ENCODE measurements at places on chromosomes 3 and 15.

- DNase-seq: no peak
Measured at GRCh38 chr3:41679374-41679773, 282.5 kb downstream of the ULK4 start.

- no peak for DNase-seq
Measured at GRCh38 chr3:187792521-187792920, 47.3 kb upstream of the BCL6 start.

DNA sequence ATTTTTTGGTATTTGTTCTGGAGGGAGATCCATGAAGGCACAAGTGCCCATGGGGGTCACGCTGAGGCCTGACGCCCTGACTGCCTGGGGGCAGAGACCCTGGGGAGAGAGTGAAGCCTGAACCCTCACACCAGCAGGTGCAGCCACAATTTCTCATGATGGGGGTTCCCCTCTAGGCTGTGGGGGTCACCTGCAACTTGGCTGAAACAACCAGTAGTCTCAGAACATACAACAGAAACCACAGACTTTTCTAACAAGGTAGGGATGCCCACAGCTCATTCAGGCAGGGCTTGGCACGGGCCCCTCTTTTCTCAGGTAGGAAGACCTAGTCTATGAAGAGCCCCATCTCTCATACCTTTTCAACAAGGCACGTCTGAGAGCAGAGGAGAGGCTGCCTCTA is 245.1 kb downstream of the ADAMTS17 start:
- DNase-seq: no peak

DNA sequence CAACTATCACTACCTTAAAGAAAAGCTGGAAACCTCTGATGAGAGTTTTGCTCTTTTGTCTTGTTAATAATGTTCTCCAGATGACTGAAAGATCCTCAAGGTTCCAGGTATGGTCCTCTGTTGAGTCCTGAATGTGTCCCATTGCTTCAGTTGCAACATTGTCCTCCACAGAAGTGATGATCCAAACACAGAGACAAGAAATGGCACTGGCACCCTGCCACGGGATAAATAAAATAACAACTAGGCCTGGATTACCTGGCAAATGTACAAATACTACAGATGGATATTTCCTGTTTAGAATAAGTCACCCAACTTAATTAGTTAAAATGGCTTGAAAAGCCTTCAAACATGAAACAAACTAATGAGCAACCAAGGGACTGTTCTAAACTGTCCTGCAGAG is 58.3 kb downstream of the EIF3J start:
- DNase-seq: no peak

DNA sequence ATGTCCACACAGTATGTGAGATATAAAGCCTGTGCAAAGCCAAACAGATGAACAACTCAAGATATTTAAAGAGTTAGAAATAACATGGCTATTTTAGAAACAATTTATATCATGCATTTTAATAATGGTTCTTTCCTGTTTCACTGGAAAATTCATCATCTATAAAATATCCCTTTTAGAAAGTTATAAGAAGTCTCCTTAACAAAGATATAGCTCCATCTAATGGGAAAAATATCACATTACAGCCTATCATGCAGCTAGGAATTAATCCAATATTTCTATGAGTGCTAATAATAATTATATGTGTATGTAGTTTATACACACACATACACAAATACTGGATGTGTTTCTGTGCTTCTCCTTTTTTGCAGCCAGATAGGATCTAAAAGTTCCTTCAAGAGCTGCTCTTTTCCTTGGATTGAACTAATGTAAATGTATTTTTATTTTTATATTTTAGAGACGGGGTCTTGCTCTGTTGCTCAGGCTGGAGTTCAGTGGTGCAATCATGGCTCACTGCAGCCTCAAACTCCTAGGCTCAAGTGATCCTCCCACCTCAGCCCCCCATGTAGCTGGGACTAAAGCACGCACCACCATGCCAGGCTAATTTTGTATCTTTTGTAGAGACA is 21.6 kb downstream of the RPL22L1 start:
- no peak for DNase-seq

DNA sequence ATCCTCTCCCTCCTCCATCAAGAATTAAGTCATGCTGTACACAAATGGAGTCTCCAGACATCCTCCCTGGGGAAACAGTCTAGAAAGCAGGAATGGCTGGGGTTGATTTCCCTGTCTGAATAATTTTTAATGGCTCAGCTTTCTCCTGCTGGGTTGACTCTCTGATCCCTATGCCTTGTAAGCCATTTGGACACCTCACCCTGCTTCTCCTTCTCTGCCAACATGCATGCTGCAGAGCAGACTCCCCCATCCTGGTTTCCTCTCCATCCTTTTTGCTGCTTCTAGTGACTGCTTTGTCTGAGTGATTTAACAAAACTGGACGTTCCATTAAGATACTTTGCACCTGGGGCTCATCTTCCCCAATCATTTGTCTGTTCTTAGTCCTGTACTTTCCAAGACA is 22.2 kb downstream of the SV2B start:
- DNase-seq: no peak

DNA sequence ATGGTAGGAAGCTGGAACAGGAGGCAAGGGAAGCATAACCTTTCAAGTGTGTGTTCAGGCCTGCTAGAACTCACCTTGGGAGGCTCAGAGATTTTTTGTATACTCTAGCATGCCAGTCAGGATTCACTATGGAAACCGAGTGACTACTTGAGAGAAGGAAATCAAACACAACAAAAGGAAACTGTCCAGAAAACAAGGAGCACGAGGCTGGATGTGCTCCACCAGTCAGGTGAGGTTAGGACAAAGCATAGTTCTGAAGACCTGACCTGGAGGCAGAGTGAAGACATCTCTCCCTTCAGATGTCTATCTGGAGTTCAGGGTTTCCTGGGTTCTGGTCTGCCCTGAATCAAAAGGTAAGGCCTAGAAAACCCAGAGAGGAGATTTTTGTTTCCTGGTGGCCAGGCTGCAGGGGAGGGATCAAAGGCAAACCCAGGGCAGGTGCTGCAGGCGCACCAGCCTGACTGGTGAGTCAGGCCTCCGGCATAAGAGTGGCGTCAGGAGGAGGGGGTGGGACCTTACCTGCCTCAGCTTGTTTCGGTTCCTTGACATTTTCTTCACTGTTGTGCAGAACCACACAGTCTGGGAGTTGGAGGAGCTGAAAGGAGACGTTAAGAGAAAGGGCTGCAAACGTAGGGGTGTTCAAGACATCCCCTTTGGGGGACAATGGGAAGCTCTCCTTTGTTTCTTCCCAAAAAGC is 52.2 kb upstream of the OSBPL11 start:
- no peak for DNase-seq

- no peak for DNase-seq
Measured at GRCh38 chr15:42707873-42708544, 28.9 kb downstream of the CDAN1 start.

DNA sequence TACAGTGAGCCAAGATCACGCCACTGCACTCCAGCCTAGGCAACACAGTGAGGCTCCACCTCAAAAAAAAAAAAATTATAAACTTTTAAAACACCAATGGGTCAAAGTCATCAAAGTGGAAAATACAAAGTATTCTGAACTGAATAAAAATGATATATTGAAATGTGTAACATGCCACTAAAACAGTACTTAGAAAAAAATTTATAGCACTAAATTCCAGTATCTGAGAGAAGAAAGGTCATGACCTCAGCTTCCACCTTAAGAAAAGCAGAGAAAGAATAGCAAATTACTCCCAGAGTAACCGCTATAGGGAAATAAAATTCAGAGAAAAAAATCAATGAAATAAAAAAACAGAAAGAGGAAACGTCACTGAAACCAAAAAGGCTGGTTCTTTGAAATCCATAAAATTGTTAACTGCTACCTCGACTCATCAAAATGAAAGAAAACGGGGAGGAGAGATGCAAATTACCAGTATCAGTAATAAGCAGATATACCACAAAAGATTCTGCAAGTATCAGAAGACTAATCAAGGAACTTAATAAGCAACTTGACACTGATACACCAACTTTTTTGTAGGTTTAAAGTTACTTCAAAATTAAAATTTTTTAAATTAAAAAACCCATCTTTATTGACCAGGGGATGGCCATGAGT is 20.8 kb downstream of the ATP13A3 start:
- no peak for DNase-seq

DNA sequence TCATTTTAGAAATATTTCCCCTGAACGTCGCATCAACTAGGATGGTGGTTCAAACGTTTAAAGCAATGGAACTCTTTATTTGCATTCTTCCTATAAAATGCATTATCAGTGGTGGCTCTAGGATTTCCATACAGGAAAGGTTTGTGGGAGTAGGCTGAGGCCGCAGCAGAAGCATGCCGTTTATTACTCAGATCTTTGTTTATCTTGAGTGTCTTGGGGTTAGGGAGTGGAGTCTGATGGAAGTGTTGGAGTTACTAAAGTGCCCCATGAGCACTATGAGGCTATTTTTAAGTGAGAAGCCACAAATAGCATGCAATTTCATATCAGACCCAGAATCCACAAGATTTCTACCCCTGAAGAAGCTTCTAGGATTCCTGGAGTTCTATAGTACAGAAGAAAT is 26.2 kb downstream of the ATOSA start:
- DNase-seq: no peak

- DNase-seq: peak; percentile 82
Measured at GRCh38 chr15:41894791-41895463, 1.1 kb upstream of the SPTBN5 start.

GRCh38 chr15:65246026-65246714 is 34.9 kb upstream of the CILP start:
- DNase-seq: no peak

GRCh38 chr15:31360158-31360561 is 33.5 kb downstream of the KLF13 start:
- DNase-seq: no peak

DNA sequence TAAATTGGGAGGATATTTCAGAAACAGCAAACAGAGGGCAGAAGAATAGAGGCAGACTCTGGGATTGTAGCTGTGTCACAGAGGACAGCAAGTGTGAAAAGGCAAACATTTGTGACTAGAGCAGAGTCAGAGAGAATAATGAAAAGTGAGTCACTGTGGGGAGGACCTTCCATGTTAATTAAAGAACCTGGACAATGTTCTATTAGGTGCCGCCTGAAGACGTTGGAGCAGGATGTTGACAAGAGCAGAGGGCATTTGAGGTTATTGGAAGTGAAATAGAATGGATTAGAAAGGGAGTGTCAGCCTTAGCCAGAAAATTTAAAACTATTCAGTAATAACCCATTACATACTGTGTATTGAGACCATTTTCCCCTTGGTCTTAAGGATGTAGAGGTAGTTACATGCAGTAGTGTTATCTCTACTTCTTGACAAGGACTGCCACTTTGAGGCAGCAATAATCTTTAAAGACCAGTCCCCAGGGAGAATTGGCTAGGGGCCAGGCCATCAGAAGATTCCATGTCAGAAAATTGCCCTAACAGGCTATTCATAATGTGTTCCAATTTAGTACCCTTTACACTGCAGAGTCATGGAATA is 5.8 kb downstream of the ACKR2 start:
- no peak for DNase-seq

GRCh38 chr3:101884776-101885175 is 35.5 kb downstream of the NFKBIZ start:
- DNase-seq: no peak

DNA sequence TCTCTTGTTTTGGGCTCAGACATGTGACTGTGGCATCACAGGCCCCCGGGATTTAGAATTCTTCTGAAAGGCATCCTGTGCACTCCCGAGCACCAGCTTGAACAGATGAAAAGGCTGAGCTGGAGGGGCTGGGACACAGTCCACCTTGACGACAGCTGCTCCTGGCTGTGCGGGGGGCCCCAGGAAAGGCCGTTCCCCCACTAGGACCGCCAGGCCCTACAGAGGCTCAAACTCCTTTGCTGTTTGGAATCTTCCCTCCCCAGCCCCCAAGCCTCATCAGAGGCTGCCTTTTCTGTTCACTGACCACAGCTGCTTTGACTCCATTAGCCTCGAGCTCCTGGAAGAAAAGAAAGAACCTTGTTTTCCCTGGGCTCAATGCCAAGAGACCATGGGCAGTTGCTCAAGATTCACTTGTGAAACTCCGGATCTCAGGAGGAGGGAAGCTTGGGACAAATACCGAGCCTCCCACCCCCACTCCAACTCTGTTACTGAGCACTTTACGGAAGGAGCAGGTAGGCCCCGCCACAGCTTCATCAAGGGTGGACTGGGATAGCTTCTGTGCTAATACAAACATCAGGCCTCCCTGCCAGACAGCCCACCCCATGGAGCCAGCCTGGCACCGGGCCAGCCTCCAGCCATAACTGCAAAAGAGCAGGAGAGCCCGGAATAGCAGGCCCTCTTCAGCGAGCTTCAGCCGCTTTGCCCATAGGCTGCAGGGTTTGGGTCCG is 15.7 kb downstream of the CIDEC start:
- DNase-seq: no peak

- no peak for DNase-seq
Measured at GRCh38 chr3:24220859-24221657, 273.6 kb downstream of the THRB start.

- DNase-seq: no peak
Measured at GRCh38 chr15:26632500-26632899, 140.4 kb downstream of the GABRB3 start.

DNA sequence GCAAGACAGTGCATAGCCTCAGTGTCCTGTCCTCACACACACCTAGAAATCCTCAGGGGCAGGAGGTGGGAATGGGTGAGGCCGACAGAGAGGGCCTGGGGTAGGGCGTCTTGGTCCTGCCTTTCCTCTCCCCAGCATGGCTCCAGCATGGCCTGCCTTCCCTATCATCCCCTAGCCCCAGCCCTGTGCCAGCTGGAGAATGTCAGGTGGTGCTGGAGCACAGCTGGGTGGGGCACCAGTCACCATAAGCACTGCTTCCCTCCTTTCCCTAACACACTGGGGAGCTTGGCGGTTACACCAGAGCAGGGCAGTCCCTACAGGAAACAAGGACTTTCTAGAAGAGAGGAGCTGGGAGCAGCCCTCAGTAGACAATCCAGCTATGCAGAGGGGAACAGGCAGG is 236.8 kb downstream of the KLF13 start:
- no peak for DNase-seq

DNA sequence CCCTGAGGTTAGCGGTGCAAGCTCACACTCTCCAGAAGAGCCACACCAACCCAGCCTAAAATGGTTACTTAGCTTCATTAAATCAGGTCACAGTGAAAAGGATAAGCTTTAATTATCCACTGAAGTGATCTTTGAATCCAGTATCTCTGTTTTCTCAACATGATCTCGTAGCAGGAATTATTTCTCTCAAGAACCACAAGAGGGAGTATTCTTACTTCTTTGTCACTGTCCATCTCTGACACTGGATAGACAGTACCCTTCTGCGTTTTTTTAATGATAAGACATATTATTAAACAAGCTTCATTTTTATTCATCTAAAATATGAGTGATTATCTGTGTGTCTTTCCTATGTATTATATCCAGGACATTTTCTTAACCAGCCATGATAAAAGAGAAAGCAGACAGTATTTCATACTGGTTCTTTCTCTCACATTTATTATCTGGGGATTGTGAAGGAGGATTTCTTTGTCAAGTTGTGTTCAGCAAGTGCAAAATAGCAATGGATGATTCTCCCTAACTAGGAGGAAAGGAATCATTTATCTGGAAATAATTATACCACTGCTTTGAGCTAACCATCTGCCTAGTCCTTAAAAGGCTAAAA is 105.4 kb upstream of the CCDC54 start:
- DNase-seq: no peak

Measured in activated T-helper 1 cell treated with anti-CD3 and anti-CD28 coated beads, Interleukin-2, amount 50 U/mL, for 16 hours (primary cell).